ENCODE measurements at places on chromosomes 3 and 15.

DNA sequence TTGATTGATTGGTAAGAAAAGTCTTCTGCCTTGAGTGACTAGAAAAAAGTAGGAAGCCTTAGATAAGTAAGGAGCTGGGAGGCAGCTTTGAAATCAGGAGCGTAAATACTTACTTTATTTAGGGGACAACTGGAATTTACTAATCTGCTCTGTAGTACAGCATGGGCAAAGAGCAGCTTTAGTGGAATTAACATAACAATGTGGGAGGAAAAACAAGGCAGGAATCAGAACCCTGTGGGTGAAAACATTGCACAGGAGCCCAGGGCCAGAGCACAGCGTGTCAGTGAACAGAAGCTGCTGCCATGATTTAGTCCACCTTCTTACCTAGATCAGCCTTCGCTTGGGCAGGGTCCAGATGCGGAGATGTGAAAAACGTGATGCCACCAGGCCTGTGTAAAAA, 14.6 kb downstream of the FMN1 start:
- DNase-seq = no peak

DNA sequence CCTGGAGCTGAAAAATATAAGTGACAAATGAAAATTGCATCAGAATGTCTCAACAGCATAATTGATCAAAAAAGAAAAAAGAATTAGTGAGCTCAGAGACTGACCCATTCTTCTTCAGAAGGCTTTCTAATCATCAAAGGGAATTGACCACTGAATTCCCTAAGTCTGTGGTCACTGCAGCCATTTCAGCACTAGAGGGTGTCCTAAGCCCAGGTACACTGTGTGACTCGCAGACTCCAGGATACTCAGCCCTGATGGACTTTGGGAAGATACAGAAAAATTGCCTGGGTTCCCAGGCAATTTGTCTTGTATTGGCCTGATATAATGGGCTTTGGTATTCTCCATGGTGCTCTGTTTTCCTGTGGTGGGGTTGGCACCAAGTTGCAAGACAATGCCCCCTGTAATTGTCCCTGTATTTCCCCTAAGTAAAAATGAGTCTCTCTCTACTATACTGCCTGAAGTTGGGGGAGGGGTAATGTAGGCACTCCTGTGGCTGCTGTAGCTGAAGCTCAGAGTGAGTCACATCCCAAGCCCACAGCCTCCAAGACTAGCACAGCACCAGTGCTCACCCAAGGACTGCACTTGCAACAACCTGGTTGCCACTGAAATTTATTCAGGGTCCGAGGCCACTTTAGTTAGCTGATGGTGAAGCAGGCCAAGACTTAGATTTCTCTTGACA, 256.0 kb upstream of the STAC start:
- no peak for DNase-seq

- DNase-seq = peak; percentile 28
These were observed 569.0 kb downstream of the TUSC7 start for GRCh38 chr3:117278424-117279190.

GRCh38 chr3:156635034-156635433, 39.4 kb upstream of the TIPARP start:
- DNase-seq = no peak

DNA sequence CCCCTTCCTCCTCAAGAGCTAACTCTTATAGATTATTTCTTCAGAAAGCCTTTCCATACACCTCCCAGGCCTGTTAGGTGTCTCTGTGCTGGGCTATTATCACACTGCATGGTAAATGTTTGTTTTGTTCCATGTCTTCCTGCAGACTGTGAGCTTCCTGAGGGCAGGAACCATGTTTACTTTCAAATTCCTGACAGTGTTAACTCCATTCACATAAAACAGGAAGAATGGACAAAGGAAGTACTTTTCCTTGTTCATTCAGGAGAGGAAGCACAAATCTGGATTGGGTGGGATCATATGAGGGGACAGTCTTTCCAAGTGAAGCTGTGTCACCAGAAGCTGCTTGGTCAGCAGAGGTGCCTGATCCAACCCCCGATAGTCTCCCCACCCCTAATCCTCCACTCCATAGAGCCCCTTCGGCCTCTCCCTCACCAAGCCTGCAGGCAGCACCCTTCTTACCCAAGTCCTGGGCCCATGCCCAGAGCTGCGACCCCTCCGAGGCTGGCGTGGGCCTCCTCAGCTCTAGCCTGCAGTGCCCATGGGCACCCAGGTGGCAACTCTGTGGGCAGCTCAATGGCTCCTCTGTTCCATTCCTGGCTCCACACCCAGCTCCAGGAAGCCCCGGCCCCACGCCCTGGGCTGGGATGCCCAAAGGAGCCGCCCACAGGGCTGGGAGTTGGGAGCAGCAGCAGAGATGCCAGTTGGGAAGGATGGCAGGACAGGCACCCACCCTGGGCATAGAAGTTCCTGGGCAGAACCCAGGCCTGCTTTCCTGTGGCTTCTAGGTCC, 6.9 kb downstream of the SHF start:
- DNase-seq = no peak

DNA sequence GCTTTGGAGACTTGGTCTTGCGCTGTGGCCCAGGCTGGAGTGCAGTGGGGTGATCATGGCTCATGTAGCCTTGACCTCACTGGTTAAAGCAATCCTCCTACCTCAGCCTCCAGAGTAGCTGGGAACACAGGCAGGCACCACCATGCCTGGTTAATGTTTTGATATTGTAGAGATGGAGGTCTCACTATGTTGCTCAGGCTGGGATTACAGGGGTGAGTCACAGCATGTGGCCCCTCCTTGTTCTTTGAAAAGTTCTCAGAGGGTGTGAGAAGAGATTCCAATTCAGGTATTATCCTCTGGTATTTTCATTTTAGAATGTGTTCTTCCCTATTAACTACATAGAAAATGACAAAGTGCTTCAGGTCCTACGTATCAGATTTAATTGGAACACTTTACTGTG, 51.9 kb upstream of the RPL32 start:
- no peak for DNase-seq

DNA sequence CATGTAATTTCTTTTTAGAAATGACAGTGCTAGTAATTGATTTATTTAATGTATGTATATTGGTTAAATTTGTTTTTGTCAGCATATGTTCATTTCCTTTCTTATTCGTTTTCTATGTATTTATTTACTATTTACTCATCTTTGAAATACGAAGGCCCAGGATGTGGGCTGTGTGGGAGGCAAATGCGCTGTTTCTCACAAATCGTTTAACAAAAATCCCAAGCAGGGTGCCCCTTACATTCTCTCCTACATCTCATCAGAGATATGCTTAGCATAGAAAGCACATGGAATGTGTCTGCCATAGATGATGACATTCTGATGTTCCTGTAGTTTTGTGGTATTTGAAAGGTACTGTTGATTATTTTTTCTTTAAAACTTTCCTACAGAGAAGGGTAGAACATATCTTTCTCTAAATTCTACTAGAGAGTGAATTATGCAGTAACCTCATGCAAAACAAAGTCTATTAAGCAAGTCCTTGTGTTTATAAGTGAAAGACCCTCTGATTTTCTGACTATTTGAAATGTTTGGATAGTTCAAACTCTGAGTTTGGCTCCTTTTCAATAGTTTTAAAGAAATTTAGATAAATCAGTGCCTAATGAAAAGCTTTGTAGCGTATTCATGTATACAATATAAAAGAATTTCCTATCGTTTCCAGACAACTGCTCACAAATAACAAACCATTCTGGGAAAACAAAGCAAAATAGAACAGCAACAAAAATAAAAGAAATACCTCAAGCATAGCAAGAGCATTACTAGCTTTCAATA, 111.1 kb upstream of the VGLL3 start:
- DNase-seq = no peak

DNA sequence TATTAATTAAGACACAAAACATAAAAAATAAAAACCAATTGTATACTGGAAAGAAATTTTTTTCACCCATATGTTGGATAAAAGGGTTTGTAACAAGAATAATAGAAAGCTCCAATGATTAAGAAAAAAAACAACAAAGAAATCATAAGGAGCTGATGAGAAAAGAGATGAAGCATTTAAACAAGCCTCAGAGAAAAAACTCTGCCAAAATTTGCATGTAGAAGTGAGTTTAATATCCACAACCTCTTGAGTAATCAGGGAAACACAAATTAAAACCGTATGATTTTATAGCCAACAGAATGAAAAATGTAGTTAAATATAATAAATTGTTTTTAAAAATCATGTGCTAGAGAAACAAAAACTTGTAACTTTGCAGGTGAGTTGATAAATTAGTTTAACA, 192.9 kb downstream of the BCHE start:
- no peak for DNase-seq

DNA sequence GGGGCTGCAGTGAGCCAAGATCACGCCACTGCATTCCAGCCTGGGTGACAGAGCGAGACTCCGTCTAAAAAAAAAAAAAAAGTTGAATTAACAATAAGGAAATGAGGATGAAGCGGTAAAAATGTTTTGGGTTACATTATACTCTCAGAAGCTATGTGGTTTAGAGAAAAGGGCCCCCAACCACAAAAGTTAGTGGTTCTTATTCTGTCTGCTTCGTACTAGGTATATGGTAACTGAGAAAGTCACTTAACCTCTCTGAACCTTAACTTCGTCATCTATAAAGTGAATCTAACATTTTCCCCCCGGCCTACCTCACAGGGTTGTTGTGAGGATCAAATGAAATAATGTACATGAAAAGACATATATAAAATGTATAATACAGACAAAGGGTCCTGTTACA, 38.4 kb upstream of the EHHADH start:
- no peak for DNase-seq

DNA sequence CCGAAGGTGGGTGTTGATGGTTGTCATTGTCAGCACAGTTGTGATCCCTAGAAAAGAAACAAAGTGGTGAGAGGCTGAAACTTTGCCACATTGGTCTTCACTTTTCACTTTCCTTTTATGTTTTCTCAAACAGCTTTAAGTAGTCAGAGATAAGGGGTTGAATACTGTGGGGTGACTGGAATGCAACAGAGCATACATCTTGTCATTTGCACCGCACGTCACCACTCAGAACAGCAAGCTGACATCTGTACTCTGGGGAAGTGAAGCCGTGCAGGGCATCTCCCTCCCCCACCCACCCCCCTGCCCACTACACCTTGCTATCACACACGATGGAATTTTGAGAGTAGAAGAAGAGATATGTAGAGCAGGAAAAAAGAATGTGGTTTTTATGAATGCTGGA, 211.7 kb downstream of the GABRB3 start:
- no peak for DNase-seq

DNA sequence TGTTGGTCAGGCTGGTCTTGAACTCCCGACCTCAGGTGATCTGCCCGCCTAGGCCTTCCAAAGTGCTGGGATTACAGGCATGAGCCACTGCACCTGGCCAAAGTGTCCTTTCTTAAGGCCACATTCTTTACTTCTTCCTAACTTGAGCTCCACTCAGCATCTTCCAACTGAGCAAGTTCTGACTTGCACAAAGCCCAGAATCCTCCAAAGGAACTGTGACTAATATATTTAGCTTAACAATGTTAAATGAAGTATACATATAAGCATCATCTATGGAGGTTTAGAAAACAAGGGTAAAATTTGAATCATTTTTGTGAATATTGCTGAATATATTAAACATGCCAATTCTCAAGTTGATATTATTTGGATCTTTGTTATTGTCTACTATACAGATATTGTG, 93.7 kb downstream of the SHQ1 start:
- DNase-seq = no peak

DNA sequence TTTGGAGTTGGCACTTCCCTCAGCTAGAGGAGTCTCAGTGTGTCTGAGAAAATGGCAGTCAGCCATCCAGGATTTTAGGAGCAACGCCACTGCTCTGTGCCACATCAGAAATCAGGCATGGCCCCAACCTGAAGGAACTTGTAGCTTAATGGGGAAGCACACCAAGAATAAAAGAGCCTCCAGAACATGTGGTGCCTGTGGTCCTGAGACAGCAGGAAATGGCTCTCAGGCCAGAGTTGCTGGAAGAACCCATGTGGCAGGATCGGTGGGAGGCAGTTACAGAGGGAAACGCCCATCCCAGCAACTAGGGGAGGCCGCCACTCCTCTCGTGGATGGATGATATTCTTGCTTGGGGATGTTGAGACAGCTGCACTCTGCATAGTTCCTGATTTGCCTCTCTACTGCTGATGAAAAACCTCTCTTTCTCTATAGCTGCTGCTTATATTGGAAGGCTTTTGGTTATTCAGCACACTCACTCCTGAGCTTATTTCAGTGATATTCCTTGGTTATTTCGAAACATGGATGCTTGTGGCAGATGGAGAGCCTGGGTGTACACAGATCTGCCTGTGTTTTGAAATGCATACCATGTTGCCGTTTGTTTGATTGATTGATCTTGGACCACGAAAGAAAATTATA, 52.4 kb downstream of the KLHL25 start:
- peak; percentile 52 for DNase-seq

GRCh38 chr3:37546876-37547275, 314.8 kb upstream of the CTDSPL start:
- peak; percentile 10 for DNase-seq

DNA sequence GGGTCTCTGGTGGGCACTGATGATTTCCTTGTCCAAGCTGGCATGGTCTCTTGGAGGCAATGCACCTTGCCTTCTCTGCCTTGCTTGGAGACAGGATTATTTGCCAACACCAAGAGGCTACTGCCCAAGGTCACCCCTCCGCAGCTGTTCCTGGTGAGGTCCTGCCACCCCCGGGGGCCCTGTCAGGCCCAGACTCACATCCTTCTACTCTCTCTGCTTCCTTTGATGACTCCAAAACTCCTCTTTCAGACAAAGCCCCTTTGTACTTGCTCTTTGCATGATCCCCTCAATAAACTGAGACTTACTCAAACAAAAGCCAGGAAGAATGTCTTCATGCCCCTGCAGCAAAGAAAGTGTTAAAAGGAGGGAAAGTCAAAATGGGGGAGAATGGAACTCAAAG, 137.7 kb downstream of the MEX3B start:
- DNase-seq = no peak

GRCh38 chr3:14507305-14507741, 32.8 kb downstream of the GRIP2 start:
- DNase-seq = no peak

DNA sequence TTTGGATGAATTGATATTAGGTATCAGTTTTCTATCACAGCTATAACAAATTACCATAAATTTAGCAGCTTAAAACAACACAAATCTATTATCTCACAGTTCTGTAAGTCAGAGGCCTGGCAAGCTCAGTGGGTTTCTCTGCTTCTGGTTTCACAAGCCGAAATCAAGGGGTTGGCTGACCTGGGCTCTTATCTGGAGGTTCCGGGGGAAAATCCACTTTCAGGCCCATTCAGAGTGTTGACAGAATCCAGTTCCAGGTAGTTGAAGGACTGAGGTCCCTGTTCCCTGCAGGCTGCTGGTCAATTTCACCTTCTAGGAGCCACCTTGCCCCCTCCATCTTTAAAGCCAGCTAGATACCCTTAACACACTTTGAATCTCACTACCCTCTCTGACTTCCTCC, 11.1 kb upstream of the HHATL start:
- no peak for DNase-seq

Data from DMS 273 treated with DMSO at 0.1 percent for 48 hours (cell line).